ENCODE measurements at places on chromosomes 4 and X. TPM values are rescaled to one million over a fixed set of nuclear protein-coding genes. Genes with fewer than 3 reads are reported as not detected.
A peak's percentile ranks its signal among the peaks of the same experiment; 100 is the strongest.

- DNase-seq = no peak
Observed at GRCh38 chrX:152997337-152997736, 3.4 kb upstream of the PNMA5 start.

- no peak for DNase-seq
Observed at GRCh38 chrX:146481735-146482134, 327.8 kb upstream of the CXorf51B start.

Gene BBS12
- total RNA-seq = 3.7 TPM

Gene PUDP
- 16.5 TPM for total RNA-seq

Gene PPM1K
- total RNA-seq = 63.7 TPM

DNA sequence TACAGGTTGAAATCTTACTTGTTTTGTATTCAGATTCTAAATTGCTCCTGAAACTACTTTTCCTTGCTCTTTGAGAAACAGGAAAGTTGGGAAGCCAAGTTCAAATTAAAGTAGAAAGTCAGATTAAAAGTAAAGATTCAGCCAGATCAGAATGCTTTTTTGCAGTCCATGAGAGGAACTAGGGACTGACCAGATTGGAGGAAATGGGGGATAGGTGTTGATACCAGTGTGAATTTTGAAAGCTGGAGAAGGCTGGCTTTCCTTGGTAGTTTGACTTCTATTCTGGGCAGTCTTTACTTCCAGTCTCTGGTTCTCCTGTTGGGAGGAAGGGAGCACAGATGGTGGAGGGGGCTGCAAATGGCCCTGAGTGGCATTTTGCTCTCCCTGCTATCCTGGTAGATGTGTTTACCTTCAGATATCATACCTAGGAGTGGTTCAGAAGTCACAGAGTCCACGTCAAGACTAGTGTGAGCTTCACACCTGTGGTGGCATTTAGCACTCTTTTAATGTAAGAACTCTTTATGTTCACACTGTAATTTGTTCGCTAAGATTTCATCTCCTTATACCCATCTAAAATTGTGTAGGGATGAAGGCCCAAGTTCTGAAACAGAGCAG, 68.8 kb downstream of the FNIP2 start:
- DNase-seq = no peak

Gene GLRB
- not detected for total RNA-seq

GRCh38 chrX:119041175-119041574, 31.6 kb upstream of the CT47C1 start:
- DNase-seq = no peak

GRCh38 chr4:108168160-108168670, 517 bp downstream of the LEF1 start:
- DNase-seq = no peak

Gene VSIG4
- total RNA-seq = not detected

DNA sequence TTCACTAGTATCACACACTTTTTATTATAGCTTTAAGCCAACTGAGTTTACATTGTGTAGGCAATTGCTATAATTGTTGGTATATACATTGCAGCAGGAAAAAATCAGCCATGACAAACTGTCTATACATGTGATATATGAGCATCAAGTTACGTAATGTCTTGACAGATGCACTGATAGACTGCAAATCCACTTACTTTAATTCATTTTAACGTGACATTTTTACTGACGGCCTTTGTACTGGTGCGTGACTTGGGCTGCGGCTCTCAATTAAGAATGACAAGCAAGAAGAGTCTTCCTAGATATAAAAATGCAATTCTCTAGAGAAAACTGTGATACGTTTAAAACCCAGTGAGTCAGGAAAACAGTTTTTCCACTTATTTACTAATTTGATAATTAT, 143.8 kb downstream of the ACTRT1 start:
- DNase-seq = no peak

DNA sequence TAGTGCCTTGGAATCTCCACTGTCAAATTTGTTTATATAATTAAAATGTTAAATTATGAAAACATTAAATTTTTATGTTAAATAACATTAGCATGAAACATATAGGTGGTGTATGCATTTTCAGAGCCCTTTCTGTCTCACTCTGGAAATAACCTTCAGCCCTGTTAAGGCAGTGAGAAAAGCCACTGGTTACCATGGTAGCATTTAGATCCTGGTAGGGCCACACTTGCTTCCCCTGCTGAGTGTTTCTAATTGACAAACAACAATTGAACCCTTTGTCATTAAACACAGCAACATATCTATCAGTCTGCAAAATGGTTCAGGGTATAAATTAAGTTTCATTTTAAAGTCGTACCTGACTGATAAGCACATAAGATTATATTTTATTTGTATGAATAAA, 63.5 kb downstream of the PDK3 start:
- DNase-seq = no peak

Gene ADGRG4
- not detected for total RNA-seq

DNA sequence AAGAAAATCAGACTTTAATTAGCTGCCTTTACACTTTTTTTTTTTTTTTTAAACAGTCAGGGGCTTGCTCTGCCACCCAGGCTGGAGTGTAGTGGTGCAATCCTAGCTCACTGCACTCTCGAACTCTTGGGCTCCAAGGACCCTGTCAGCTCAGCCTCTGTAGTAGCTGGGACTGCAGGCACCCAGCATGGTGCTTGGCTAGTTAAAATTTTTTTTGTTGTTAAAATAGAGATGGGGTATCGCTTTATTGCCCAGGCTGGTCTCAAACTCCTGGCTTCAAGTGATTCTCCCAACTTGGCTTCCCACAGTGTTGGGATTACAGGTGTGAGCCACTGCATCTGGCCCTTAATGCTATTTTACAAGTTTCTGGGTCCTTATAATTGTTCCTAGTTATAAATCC, 359.1 kb downstream of the SPRY1 start:
- no peak for DNase-seq

DNA sequence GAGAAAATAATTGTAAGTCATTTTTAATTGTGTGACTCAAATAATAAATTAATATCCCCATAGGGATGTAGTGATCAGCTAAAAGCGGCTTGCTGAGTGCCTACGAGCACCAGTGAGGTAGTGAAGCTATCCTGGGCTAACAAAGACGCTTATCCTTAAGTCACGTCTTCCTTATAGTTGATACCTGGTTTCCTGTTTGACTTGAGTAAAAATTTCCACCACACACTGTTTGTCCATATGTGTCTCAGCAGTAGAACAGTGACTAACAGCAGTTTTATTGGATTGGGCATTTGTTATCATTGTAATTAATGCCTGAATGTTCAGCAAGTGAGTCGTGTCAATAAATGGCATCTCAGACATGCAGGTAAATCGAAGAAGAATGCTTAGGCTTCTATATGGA, 241.1 kb downstream of the GRXCR1 start:
- DNase-seq = no peak

Gene SLC6A8
- 0.95 TPM for total RNA-seq

- DNase-seq = no peak
Observed at GRCh38 chr4:39792529-39792928, 94.6 kb downstream of the UBE2K start.

GRCh38 chr4:153025406-153025805, 89.3 kb downstream of the FHDC1 start:
- DNase-seq = no peak

GRCh38 chr4:3879681-3880614, 113.8 kb downstream of the ADRA2C start:
- DNase-seq = peak; percentile 18

- no peak for DNase-seq
Observed at GRCh38 chrX:39875834-39876628, 221.7 kb downstream of the BCOR start.

Gene ETDA
- not detected for total RNA-seq

- no peak for DNase-seq
Observed at GRCh38 chr4:138190452-138190858, 51.7 kb downstream of the SLC7A11 start.

GRCh38 chr4:73711989-73712388, 28.4 kb upstream of the CXCL8 start:
- DNase-seq = no peak

DNA sequence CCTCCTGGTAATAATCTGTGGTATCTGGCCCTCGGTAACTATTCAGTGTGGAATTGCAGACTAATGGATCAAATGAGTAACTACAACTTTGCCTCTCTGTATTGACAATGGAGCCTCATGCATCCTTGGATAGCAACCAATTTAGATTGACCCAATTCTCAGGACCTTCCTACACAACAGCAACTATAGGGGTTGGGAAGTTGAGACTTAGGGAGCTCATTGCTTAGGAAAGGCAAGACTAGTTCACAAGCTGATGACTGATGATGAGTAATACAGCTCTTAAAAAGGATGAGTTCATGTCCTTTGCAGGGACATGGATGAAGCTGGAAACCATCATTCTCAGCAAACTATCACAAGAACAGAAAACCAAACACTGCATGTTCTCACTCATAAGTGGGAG, 47.5 kb upstream of the KLHL13 start:
- no peak for DNase-seq

DNA sequence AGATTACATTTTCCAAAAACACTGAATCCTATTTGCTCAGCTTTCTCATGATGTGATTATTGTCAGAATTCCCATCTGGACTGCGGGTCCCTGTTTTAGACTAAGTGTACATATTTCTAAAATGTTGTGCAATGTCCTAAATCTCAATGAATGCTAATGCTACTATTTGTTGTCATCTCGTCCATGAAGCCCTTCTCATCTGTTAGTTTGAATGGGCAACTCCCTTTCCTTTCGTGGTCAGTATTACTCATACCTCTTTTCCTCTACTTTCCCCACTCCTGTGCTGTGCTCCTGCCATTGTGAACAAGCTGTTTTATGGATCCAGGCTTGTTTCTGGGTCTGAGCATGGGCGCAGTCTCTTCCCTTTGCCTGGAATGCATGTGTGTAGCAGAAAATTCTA, 91.0 kb downstream of the MID1 start:
- no peak for DNase-seq

GRCh38 chrX:43655151-43656004, 721 bp upstream of the MAOA start:
- peak; percentile 39 for DNase-seq

- no peak for DNase-seq
Observed at GRCh38 chrX:22025751-22026150, 6.4 kb upstream of the PHEX start.

Gene NAT8L
- total RNA-seq = 0.19 TPM

DNA sequence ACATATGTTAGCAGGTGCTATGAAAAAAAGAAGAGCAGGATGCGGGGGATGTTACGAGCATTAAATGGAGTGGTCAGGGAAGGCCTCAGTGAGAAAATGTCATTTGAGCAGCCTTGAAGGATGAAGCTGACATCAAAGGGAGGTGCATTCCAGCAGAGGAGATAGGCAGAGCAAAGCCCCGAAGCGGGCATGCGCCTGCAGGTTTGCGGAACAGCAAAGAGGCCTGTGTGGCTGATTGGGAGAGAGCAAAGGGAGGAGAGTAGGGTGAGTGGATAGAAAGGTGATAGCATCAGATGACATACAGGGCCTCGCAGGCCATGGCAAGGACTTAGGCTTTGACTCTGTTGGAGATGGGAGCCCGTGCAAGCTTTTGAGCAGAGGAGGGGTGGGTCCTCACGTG, 95.4 kb upstream of the GPR50 start:
- no peak for DNase-seq

DNA sequence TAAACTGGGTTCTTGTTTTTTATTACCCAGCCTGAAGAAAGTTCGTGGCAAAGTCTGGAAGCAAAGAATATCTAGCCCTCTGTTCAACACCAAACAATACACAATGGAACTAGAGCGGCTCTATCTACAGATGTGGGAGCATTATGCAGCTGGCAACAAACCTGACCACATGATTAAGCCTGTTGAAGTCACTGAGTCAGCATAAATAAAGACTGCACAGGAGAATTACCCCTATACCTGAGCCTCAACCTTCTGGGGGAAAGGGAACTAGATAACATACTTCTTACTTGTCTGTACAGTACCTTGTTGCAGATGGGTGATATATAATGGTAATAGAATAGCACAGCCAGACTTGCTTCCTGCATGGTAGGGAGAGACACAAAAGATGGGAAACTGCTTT, 4.6 kb upstream of the GCNA start:
- no peak for DNase-seq

Gene PJA1
- total RNA-seq = 22.1 TPM

DNA sequence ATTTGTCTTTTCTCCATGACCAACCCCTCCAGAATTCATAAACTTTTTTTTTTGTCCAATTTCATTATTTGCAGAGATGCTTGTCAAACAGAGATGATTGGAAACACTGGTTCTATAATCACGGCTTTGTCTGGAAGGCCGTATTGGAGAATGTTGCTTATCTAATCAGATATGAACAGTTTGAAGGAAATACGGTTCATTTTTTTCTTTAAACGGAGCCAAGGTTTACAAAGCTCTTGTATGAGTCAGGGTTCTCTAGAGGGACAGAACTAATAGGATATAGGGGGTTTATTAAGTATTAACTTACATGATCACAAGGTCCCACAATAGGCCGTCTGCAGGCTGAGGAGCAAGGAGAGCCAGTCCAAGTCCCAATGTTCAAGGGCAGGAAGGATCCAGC, 1415.8 kb downstream of the C4orf33 start:
- no peak for DNase-seq

- DNase-seq = no peak
Observed at GRCh38 chr4:56791316-56791715, 30.2 kb downstream of the SPINK2 start.

DNA sequence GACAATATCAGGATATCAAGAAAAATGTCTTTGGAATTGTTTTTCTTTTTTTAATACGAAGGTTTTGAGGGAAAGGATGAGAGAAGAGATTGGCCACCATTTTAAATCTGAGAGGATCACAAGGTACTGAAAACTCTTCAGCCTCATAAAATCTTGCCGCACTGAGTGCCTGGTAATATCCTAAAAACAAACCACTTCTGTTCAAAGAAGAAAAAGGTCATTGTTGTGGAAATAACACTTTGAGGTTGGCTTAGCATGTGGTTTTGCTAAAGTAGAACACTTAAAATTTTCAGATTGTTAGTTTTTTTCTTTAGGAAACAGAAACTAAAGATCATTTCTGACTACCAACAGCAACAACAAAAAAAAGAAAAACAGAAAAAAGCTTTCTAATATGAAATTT, 1.0 kb upstream of the CLDN22 start:
- no peak for DNase-seq

- no peak for DNase-seq
Observed at GRCh38 chr4:141117935-141118334, 15.3 kb downstream of the RNF150 start.

DNA sequence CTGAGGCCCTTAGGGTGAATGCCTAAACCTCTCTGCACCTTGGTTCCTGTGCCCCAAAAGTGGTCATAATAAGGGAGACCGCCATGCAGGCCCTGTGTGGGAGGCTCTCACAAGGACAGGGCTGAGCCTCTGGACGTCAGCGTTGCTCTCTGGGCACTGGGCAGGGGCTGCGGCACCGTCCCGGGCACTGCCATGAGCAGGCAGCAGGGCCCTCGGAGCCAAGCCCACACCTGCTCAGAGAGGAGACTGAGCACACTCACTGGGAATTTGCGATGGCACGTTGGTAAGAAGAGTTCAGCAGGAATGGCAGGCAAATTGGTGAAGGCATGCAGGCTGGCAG, 123.4 kb downstream of the HMX1 start:
- DNase-seq = no peak

Gene CLNK
- not detected for total RNA-seq

GRCh38 chr4:166527500-166527899, 654.5 kb downstream of the TLL1 start:
- no peak for DNase-seq

Data from activated CD4-positive, alpha-beta memory T cell treated with anti-CD3 and anti-CD28 coated beads for 36 hours (primary cell).